ENCODE measurements at places on chromosomes 16 and 17. TPM values are rescaled to one million over a fixed set of nuclear protein-coding genes. Genes with fewer than 3 reads are reported as not detected.

DNA sequence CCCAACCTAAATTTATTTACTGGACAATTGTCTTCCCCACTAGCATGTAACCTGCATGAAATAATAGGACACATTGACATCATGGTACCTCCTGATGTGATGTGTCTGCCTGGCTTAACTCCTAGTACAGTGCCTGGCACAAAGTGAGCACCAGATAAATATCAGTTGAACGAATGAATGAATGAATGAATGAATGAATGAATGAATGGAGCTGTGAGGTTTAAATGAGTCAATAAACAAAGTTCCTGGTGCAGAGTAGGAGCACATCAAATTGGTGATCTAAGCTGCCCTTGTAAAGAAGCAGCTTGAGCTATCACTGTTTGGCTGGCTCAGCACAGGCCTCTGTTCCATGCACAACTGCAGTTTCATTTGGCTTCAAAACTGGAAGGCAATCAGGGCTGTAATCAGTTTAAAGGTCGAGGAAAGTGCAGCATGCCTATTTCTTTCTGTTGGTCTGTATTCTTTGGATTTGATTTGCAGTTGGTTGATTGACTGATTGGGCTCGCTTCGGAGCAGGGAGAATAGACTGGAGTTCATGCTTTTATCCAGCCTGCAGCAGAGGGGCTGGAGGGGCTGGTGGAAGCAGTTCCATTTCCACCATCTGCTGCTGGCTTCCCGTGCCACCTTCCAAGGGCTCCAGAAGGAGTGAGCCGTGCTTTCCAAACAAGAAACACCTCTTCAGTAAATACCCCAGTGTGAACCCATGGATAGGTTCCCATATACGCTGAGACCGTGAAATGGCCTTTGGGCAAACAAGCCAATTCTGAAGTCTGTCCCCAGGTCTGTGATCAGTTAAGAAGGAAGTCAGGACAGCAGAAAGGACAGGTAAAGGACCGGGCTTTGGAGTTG lies 54.6 kb downstream of the GPRC5B start:
- DNase-seq: no peak

DNA sequence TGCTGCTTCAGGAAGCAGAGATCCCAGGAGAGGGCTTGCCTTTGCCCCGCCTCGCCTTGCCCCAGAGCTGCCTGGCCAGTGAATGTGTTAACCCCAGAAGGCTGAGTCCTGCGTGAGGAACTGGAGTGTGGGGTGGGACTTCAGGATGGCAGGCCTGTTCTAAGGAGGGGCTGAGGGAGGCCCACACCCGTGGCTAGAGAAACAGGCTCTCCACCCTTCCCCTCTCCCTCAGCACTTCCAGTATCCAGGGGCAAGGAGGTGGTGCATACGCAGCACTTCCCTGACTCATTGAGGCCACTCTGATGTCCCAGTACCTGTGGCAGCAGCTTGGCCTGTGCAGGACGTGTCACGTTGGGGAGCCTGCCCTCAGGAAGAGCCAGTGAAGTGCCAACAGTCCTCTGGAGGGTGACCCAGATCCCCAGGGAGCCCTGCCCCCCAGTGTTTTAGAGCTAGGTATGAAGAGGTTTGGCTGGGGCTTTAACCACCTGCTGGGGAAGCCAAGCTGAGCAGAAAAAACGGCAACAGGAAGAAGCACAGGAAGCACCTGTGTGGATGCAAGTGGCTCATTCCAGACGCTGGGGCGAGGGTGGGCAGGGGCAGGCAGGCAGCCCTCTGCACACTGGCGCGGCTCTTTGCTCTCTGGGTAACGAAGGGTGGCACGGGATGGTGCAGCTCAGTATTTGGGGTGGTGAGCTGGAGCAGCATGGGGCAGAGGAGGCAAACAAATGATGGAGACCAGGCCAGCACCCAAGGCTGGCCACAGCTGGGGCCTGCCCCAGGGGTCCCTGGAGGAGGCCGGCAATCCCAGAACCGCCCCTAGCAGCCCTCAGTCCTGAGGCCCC lies 14.7 kb upstream of the CTCF start:
- DNase-seq: peak; percentile 48

DNA sequence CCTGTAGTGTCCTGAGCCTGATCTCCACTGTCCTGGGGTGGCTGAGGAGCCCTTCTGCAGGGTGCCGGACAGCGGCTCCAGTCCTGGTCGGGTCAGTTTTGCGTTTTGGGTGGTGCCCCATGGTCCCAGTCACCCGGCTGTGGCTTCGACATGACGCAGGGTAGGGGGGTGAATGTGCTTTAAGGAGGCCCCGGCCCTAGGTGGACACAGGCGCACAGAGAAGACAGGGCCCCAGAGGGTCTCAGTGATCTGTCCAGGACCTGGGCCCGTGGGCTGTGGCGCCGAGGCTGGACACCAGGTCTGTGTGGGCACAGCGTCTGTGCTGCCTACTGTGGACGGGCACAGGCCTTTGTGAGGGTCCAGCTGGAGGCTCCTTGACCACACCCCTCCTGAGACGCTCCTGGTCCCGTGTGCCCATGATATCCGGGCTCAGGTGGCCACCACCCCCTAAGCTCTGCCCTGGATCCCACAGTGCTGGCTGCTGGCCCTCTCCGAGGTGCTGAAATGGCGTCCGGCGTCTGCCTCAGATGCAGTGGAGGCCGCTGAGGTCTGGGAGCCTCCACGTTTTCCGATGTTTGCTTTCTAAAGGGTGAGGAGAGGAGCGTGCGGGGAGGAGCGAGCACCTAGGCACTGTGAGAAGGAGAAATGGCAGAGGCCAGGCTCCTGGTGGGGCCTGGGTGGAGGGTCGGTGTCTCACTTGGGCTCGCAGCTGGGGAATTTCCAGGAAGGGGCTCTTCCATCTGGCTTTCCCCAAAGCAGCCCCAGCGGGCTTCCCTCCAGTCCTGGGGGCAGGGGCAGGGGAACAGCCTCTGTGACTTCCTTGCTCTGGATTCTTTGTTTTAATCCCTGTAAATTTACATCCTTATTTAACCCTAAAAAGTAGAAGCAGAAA lies 56.1 kb upstream of the ACSF3 start:
- DNase-seq: peak; percentile 42

DNA sequence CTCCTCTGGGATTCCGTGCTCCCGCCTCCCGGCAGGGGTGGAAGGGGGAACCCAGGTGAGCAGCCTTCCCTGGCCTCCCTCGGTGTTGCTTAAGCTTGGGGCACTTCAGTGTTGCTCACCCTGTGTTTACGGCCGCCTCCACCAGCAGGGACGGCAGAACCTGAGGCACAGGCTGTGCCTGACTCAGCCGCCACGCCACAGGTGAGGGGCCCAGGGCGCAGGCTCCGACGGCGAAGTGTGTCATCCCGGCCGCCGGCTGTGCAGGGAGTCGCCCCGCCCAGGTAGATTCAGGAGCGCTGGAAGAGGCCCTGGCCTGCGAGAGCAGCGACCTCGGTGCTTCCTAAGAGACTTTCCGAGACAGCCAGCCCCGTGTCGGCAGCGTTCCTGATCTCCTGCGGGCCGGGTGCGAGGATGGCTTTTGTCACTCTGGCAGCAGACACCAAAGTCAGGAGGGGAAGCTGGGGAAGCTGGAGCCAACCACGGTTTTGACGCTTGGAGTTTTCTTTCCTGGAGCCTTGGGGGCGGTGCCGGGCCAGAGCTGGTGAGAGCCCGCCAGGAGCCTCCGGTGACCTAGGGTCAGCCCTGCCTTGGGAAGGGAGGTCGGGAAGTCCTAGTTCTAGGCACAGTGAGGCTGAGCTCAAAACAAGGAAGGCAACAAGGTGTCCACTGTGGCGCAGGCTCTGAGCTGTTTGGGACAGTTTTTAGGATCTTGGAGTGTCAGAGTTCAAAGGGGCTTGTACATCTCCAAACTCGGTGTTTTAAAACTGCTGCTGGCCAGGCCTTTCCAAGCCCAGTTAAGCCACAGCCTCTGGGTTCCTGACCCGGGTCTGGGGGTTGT lies 2.1 kb downstream of the GSE1 start:
- DNase-seq: peak; percentile 88

The KDM6B gene
- 14.9 TPM for total RNA-seq

DNA sequence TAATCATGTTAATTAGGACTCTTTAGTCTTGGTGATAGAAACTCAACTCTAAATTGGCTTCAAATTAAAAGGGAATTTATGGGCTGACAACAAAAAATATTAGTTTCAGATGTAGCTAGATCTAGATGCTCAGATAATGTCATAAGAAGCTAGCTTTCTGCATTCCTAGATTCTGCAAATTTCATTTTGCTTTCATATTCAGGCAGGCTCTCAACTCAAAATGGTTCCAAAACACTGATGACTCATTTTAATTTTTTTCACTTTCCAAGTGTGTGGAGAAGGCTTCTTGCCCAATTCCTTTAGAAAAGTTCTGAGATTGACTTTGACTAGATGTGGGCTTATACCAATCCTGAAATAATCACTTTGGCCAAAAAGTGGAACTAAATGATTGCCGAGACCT lies 236.7 kb upstream of the GOT2 start:
- DNase-seq: no peak

The SMIM36 gene
- not detected for total RNA-seq

DNA sequence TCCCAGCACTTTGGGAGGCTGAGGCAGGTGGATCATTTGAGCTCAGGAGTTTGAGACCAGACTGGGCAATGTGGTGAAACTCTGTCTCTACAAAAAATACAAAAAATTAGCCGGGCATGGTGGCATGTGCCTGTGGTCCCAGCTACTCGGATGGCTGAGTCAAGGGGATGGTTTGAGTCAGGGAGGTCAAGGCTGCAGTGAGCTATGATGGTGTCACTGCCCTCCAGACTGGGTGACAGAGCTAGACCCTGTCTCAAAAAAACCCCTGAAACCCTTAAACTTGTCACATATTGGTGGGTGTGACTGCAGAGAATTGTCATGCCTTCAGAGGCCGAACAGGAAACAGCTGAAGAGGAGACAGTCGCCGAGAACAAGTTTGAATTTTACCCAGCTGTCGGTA lies 13.4 kb downstream of the RPTOR start:
- DNase-seq: no peak

GRCh38 chr17:48995304-48995973 lies 1.7 kb upstream of the IGF2BP1 start:
- no peak for DNase-seq

DNA sequence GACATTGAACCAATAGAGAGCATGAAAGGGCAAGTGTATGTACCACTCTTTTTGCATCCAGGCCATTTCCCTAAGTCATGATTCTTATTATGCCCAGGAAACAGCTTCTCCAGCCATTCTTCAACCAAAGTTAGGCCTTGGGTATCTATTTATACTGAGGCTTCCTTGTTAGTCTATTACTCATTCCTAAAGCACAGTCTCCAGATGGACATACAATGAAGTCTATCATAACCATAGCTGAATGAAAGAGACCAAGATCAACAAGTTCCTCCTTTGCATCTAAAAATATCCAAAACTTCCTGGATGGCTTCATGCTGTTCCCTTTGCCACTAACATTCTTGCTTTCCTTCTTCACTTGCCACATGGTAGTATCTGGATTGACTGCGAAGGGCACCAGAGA lies 265.9 kb downstream of the CDH8 start:
- DNase-seq: no peak

The CEP112 gene
- 9.8 TPM for total RNA-seq

The ZNF624 gene
- total RNA-seq: 1.9 TPM

- peak; percentile 76 for DNase-seq
Observed at GRCh38 chr16:81445966-81446906, 1.6 kb downstream of the CMIP start.

DNA sequence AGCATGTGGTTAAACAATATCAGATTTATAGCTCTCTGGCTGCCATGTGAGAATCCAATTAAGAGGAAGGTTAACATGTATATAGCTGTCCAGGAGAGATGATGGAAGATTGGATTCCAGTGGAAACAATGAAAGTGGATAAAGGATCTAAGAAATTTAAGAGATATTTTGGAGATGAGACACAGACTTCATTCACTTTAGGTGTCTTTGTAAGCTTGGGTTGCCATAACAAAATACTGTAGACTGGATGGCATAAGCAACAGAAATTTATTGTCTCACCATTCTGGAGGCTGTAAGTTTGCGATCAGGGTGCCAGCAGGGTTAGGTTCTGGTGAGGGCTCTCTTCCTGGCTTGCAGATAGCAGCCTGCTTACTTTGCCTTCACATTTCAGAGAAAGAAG lies 155.9 kb upstream of the MYOCD start:
- DNase-seq: no peak

DNA sequence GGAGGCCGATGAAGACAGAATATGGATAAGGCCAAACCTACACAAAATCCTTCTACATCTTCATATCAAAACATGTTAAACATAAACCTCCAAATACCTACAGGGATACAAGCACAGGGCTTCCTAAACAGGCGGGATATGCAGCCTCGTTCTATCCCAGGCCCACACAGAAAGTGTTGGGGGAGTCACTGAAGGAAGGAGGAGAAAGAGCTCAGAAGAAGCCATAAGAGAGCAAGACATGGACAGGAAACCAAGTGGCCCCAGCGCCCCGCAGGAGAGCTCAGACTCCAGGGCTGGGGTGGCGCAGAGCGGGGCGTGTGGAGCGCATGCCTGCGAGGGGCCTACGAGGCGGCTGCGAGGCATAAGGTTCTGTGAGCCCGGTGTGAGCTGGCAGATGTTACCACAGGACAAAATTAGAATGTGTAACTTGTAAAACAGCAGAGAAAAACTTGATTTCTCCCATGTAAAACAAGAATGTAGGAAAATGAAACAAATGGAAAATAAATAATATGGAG lies 11.0 kb upstream of the FASN start:
- no peak for DNase-seq

GRCh38 chr16:57284209-57284951 lies at the start of gene PLLP:
Gene PLLP (minus strand): TSS chr16:57284672. CDS start chr16:57284540, 132 bp downstream.
- peak; percentile 85 for DNase-seq

The CTRB1 gene
- 14,339 TPM for total RNA-seq

The SEPTIN12 gene
- not detected for total RNA-seq

The SLC2A4 gene
- total RNA-seq: 0.32 TPM

DNA sequence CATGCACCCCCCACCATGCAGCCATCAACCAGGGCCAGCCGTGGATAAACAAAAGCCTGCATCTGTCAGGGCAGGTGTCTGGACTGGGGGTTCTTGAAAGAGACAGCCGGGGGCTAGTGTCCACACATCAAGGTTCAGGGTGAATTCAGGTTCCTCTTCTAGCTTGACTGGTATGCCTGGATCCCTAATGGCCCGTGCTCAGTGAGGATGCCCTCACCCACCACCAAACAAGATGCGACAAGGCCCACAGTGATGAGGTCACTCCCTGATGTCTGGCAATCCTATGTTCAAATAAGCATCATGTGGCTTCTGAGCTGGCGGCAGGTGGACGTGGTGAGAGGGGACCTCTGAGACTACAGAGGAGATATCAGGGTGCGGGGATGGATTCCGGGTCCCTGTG lies 64.6 kb downstream of the GOSR1 start:
- DNase-seq: no peak

GRCh38 chr17:20009052-20009301 lies 182 bp upstream of the SPECC1 start:
- DNase-seq: no peak

DNA sequence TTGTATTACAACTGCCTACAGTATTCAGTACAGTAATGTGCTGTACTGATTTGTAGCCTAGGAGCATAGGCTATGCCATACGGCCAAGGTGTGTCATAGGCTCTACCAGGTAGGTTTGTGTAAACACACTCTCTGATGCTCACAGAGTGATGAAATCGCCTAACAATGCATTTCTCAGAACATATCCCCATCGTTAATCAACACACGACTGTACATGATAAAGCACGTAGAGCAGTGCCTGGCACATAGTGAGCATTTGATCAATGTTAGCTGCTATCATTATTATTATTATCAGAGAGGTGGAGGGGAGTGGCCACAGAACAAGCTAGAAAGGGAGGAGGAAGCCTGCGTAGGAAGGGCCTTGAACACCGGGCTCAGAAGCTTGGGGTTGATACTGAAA lies 81.1 kb upstream of the LHX1 start:
- DNase-seq: no peak

GRCh38 chr17:81064678-81065475 lies 29.9 kb downstream of the BAIAP2 start:
- DNase-seq: no peak
